ENCODE measurements at places on chromosomes 3 and 15.

- DNase-seq = peak; percentile 58
These were observed 34.5 kb downstream of the PLA2G4D start for GRCh38 chr15:42059661-42060476.

DNA sequence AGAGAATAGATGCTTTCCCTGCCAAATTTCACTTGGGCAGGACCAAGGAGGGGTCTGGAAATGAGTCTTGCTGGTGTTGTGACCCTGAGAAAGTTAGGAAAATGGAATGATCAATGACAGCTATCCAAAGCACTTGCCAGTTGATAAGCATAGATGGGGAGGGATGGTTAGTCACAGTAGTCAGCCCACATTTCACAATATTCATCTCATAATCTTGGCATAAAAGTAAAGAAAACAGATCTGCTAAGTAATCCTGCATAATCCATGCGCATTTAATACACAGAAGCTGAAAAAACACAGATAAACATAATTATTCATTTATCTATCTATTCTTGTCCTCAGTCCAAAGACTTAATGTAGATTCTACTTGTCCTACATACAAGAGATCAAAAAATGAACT, 184.1 kb downstream of the ZIC4 start:
- no peak for DNase-seq

GRCh38 chr3:71514621-71515020, 68.9 kb downstream of the FOXP1 start:
- DNase-seq = no peak

DNA sequence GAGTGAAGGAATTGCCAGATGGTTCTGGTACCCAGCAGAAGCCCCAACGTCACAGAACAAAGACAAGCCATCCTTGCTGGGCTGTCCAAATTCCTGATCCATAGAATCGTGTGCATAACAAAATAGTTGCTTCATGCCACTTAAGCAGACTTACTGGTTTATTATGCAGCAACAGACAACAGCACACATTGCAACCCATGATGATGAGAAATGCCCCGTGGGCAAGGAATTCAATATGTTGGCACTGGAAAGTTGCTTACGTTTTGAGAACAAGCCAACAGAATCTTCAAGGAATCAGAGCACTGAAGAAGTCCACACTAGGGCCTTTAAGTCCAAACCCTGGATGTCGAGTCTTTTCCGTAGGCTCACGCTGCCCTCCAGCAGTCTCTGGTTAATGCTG, 40.3 kb downstream of the CCR4 start:
- DNase-seq = no peak

DNA sequence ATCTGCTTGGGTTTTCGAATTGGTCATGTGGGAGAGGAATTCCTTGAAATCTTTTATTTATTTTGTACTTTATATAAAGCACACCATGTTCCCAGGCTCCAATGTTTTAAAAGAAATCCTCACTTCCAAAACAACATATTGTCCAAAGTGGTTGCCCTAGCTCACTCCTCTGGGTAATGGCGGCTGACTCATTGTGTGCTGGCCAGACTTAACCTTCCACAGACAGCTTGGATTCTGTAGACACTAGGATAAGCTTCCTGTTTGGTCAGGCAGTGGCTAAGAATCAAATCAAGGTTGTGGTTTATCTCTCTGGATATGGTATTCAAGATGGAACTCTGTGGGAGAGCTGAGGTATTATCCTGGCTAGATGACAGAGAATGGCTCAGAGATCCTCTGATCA, 55.8 kb upstream of the FAM98B start:
- no peak for DNase-seq

DNA sequence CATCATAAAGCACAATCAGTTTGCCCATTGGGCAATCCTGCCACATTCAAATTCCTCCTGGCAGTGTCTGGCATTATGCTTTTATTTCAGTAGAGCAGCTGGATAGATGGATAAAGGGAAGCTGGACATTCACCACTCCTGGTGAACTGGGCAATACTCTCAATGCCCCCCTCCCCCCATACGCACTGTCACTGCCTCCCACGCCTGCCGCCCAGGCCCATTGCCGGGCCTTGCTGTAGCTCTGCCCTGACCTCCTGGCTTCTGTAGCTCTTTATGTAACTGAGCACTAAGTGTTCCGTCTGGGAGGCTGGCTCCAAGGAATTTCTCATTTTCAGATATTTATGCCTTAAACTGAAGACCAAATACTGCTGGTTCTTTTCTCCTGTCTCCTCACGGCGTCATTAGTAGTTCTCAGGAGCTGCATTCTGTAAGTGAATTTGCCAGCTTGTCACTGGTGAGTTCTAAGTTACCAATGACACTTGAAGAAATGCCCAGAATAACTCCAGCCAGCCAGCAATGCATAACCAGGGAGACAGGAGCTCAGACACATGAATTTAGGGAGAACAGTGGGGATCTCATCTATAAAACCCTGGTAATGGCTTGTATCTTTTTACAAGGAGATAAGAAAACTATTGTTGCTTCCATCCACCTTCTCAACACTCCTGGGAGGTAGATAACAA, 25.5 kb upstream of the RASGRF1 start:
- DNase-seq = no peak

DNA sequence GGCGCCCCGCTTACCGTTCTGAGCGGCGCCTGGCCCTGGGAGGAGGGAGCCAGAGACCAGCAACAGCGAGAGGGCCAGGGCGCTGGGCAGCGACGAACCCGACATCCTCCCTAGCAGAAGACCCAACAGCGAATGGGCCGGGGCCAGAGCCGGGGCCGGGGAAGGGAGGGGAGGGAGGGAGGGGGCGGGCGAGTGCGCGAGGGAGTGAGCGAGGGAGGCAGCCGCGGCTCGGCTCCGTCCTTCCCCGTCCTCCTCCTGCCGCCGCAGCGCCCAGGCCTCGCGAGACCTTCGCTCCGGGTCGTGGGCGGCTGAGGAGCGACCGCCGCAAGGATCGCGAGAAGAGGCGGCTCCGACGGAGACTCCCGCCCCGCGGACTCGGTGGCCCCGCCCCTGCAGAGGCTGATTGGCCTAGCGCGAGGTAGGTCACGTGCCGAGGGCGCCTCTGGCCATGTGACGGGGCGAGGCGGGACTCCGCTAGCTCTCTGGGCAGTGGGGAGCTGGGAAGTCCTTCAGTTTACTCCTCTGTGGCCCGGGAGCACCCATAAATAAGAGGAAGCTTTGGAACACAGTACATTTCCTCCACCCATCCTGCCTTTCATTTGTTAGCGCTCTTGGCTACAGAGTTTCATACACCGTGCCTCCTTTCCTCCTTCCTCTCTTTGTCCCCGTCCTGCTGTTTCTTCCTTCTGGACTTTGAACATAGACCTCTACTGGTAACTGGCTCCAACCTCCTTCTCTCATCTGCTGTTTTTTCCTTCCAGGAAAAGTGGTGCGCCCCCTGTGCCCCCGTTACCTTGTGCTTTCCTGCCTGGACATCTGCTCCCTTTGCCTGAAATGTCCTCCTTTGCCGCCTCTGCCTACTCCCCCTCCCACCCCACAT, at the start of gene NPTN:
Gene NPTN, minus strand, starts transcription at position 279 of the 880 bp plus-strand sequence. Its CDS starts 174 bp downstream, at position 105.
- DNase-seq = peak; percentile 97

- no peak for DNase-seq
These were observed 56.0 kb upstream of the MITF start for GRCh38 chr3:69683082-69683806.

GRCh38 chr3:156273111-156273694, 152.8 kb downstream of the KCNAB1 start:
- DNase-seq = no peak

GRCh38 chr15:99706557-99707303, 26.5 kb downstream of the LYSMD4 start:
- DNase-seq = no peak

GRCh38 chr15:42133886-42134502, 22.4 kb downstream of the PLA2G4F start:
- no peak for DNase-seq

GRCh38 chr3:6508410-6508759, 352.5 kb upstream of the GRM7 start:
- no peak for DNase-seq

DNA sequence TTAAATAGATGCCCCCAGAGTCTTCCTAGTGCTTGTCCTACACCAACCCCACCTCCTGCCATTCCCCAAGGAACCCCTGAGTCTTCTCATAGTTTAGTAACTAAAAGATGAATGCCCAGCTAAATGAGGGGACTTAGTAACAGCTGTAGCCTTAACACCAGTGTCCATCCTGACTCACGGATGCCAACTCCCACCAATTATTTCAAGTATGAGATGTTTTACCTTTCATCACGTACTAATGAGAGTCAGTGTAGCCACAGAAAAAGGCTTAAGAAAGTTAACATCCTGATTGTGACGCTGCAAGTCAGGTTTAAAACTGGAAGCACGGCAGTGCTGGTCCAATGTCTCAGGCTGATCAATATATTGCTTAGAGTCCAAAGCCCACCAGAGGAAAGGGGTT, 109.9 kb downstream of the FMN1 start:
- no peak for DNase-seq

- no peak for DNase-seq
These were observed 61.0 kb downstream of the LRIG1 start for GRCh38 chr3:66439666-66440344.

DNA sequence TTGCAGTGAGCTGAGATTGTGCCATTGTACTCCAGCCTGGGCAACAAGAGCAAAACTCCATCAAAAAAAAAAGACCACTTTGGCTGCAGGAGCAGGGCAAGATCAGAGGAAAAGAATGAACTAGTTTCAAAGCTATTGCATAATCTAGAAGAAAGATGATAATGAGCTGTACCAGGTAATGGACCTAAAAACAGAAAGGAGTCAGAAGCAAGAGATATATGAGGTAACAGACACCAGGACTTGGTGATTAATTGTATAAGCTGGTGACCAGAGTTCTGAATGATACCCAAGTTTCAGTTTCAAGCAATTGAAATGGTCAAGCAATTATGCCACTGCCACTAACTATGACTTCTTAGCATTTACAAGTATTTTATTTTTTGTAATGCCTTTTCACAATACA, 2.9 kb downstream of the POLQ start:
- DNase-seq = no peak

DNA sequence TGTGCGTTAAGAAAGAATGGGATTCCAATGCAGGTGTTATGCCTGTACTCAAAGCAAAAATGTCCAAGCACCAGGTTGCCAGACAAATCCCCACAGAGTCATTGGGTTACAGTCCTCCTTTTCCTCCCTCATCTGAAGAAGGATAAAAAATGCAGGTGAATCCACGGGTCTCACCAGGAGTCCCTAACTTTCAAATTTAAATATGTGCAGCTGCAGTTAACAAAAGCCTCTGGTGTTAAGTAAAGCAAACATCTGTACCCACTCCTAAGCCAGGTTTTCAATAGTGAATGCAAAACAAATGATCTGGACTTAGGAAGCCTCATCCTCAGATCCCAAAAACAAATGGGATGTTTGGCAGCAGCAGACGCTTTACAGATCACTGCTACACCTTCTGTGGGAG, 70.4 kb upstream of the SETMAR start:
- no peak for DNase-seq

GRCh38 chr15:60179786-60180391, 175.8 kb downstream of the FOXB1 start:
- DNase-seq = no peak

GRCh38 chr3:170517242-170517945, 68.5 kb downstream of the SLC7A14 start:
- DNase-seq = no peak

GRCh38 chr3:134998855-134999254, 203.8 kb downstream of the EPHB1 start:
- no peak for DNase-seq

DNA sequence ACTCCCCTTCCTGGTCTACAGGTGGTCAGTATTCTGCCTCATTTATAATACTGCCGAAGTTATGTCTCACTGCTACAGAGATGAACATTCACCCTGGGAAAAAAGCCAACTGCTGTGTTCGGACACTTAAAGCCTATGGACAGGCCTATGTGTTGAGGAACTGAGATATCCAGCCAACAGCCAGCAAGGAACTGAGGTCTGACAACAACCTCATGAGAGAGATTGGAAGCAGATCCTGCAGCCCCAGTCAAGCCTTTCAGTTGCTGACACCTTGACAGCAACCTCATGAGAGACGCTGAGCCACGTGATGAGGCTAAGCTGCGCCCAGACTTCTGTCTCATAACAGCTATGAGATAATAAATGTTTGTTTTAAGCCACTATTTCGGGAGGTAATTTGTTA, 18.2 kb upstream of the FHIT start:
- no peak for DNase-seq

- no peak for DNase-seq
These were observed 13.2 kb upstream of the ADPGK start for GRCh38 chr15:72796515-72797337.

- DNase-seq = no peak
These were observed 10.1 kb downstream of the ARHGAP31 start for GRCh38 chr3:119304201-119304713.

- no peak for DNase-seq
These were observed 8.7 kb upstream of the PTX3 start for GRCh38 chr3:157427901-157428300.

DNA sequence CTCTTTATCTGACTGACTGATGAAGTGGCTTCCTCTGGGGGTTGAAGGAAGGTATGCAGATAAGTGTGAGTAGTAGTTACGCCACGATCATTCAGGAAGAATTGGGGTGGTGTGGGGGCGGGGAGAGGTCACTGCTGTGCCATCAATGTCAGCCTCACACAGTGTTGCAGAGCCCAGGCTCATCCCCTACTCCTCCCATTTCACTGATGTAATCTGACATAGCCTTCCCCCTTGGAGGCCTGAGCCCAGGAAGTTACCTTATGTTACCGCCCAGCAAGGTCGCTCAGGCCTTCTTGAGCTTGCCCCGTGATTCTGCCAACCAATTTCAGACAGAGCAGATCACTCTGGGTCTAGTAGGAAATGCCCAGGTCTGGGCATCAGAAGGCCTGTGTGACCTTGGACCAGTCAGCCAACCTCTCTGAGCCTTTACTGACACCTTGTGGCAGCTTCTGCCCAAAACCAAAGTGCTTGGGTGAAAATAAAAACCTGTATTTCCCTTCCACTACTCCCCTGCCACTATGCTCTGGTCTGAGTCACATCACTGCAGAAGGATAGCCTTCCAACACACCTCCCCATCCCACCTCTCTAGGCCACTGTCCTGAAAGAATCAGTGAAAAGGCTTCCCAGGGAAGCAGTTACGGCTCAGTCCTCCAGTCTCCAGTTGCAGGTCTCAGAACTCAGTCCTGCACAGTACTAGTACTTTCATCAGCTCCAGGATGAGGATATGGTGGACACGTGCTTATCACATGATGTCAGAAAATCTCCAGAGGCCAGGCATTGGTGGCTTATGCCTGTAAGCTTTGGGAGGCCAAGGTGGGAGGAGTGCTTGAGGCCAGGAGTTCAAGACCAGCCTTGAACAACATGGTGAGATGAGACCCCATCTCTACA, 28.1 kb upstream of the INSYN1 start:
- no peak for DNase-seq

GRCh38 chr15:38085114-38085513, 150.7 kb downstream of the TMCO5A start:
- no peak for DNase-seq

DNA sequence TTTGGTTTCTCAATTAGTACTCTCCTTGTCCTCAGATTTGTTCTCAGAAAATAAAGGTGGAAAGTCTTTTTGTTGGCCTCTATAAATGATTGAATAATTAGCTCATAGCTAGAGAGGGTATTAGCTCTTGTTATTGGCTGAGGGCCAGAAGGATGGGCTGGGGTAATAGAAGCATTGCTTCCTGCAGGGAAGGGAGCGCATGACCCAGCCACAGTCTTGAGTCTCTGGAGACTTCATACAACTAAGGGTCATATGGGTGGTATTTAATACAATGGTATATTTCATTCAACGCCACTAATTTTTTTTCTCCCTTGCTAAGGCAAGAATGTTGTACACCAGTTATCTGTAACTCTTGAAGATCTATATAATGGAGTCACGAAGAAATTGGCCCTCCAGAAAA, 8.4 kb downstream of the DNAJA4 start:
- no peak for DNase-seq

Measured in stimulated activated CD4-positive, alpha-beta T cell treated with anti-CD3 and anti-CD28 coated beads, Interleukin-15, amount 100 ng/mL, for 1 hour (primary cell).